ENCODE measurements at places on chromosomes 6 and 20.

- DNase-seq: no peak
Measured at GRCh38 chr6:19692506-19693298, 144.5 kb upstream of the ID4 start.

DNA sequence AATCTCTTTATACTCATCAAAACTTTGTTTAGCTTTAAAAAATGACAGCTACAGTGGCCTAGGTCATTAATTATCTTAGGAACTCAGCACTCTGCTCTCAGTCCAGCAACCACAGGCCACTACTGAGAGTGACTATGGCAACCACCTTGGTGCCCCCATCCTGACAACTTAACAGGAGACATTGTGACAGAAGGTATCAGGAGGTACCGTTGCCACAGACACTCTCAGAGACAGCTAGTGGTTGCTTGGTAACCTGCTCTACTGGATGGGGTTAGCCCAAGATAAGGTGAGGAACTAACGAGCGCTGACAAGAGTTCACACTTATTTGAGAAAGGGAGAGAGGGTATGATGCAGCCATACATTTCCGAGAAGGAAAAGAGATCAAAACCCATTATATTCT, 76.1 kb upstream of the TFAP2D start:
- DNase-seq: no peak

GRCh38 chr6:147944122-147944521, 398.5 kb upstream of the SASH1 start:
- no peak for DNase-seq

- DNase-seq: no peak
Measured at GRCh38 chr6:11613336-11613735, 75.8 kb downstream of the TMEM170B start.

DNA sequence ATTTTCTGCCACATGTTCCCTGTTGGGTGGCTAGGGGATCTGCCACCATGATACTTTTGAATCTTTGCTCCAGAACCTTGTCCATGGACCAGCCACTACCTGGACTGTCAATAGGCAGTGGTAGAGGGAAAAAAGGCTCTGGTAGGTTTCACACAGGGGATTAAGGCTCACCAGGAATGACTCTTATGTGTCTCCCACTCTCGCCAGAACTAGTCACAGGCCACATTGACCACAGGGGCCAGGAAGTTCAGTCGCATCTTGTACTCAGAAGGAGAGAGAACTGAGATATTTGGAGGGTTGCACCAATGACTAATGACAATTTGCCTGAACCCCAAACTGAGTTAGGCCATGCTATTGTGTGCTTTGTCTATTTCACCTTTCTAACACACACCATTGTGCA, 23.6 kb upstream of the APCDD1L start:
- no peak for DNase-seq

- no peak for DNase-seq
Measured at GRCh38 chr20:6533351-6533750, 234.1 kb upstream of the BMP2 start.

DNA sequence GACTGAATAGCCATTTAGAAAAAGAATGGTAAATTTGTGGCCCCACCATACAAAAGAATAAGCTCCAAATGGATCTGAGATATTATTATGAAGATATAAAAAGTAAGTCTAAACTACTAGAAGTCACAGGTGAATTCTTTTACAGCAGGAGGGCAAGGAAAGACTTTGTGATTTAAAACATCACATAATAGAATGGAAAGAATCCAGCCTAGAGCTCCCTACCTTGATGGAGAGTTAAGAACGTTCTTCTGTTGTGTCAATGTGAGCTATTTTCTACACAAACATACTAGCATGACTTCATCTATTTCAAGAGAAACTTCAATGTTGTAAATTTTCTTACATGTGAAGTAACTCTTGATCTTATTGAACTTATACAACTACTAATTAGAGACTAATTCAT, 100.0 kb upstream of the NRSN1 start:
- DNase-seq: no peak

Data from anterior cingulate cortex (tissue), 58 donors.